ENCODE measurements at places on chromosomes 3 and 15. TPM values are rescaled to one million over a fixed set of nuclear protein-coding genes. Genes with fewer than 3 reads are reported as not detected.
A peak's percentile ranks its signal among the peaks of the same experiment; 100 is the strongest.

GRCh38 chr3:132637590-132637989, 22.0 kb downstream of the ACAD11 start:
- no peak for DNase-seq

- DNase-seq, result no peak
These were observed 60.8 kb downstream of the GPR156 start for GRCh38 chr3:120224237-120224636.

DNA sequence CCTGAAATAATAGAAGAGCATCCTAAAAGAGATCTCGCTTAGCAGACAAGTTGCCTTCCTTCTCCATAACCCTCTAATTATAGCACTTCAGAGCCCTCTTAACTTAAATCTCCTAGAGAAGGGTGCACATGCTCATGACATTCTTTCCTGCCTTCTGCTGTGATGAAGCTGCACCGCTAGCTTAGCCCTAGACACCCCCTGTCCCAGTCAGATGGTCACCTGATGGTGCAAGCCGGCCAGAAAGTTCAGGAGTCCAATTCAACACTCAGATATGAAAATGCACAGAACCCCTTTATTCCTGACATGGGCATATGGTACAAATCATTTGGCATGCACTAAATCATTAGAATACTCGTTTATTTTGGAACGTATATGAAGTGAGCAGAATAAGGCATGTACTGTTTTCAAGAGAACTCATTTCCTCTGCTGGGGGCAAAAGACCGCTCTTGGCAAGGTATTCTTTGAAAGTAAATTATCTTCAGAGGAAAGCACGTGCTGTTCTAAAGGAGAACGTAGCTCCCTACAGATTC, 420.4 kb upstream of the PROK2 start:
- DNase-seq, result no peak

DNA sequence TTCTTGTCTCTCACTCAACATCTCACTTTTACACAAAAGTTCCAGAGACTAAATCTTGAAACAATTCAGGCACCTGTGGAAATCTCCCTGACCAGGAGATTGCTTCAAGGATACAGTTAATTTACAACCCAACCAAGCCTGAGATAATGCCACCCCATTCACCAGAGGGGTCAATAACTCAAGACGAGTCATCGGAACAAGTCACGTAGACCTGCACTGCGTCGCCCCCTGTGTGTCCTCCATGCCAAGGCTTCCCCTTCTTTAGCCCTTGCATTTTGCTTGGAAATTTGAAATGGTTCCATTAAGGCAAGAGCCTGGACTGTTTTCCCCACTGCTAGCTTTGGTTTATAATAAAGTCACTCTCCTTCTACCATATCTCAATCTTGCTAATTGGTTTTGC, 129.0 kb upstream of the NEO1 start:
- DNase-seq, result no peak

DNA sequence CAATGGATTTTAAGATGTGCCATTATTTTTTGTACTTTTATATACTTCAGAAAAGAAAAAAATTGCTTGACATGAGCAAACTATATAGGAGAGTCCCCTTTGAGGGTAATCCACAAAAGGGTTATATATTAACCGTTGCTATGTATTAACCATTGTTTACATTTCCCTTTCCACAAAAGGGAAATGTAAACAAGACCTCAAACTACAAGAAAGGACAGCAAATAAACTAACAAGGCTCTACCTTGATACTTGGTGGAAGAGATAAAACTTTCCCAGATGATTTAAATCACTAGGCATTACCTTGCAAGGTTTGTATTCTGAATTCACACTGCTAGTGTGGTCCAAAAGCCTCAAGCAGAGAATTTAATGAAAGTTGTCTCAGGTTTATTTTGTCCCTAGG, 616.3 kb upstream of the BCHE start:
- no peak for DNase-seq

- DNase-seq, result peak; percentile 25
These were observed 1.2 kb downstream of the UBP1 start for GRCh38 chr3:33438881-33439545.

DNA sequence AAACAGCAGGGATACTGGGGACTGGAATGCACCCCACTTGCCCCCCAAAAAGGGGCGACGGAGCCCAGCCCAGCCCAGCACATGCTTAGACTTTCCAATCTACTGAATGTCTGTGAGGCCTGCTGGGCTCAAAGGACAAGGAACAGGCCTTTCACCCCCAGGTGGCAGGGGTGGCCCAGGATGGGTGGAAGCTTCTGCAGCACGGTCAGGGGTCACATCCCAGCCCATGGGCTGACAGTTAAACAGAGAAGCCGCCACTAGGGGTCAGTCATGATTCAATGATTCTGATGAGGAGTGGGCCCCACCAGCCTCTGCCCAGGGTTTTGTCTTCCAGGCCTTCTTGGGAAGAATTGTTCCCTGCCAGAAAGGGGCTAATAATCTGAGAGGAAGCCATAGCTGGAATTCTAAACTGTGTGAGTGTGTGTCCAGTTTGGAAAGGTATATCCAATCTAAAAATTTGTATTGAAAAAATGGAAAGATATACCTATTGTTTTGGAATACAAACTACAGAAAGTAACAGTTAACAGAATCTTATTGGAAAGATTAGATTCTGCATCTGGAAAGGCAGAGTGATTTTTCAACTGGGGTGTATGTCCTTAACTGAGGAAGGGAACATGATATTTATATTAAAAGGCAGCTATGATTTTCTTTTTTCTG, 2.2 kb downstream of the CHRNB4 start:
- DNase-seq, result peak; percentile 82

DNA sequence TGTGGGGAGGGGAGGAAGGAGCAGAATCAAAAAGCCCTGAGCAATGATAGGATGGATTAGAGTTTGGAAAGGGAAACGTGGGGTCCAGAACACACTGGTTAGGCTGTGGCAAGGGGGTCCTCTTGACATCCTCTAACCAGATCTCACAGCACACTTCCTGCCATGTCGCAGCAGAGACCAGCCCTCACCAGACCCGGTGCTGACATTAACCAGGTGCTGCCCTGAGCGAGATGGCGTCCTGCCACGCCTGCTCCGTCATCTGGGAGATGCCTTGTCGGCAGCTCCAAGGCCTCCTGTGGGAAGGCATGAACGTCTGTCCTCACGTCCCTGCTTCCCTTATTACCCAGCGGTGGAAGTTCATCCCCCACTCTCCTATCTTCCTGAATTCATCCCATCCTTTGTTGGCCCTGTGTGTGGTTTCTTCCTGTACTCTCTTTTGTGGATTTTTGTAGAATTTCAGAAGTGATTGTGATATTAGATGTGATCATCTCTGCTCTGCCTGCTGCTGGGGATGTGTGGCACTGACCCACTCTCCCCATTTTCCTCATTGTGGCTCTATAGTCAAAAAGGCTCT, 29.4 kb upstream of the MYZAP start:
- DNase-seq, result no peak

- no peak for DNase-seq
These were observed 480.3 kb downstream of the FGF12 start for GRCh38 chr3:192246847-192247559.

DNA sequence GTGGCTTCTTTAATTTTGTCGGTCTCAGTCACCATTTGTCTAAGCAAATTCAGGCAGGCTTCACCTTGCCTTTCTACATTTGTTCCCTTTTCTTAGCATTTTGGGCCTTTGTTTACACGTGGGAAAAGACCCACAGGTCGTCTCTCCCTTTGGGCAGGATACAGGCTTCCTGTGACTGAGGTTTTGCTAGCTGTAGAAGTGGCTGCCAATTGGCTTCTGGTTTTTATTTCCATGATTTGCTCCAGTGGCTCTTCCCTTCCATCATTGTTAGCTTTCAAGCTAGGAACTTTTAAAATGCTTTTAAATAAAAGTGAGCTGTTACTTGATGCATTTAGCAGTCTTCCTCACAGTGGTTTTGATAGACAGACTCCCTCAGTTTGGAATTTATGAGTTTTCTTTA, 37.3 kb downstream of the MLH1 start:
- DNase-seq, result no peak

CADM2 gene
- total RNA-seq, result not detected

All from SK-MEL-5 (cell line).